ENCODE measurements at places on chromosomes 16 and 17. TPM values are rescaled to one million over a fixed set of nuclear protein-coding genes. Genes with fewer than 3 reads are reported as not detected.

Gene PTRH2
- 31.6 TPM for total RNA-seq

Gene CES1
- not detected for total RNA-seq

Gene PLXDC1
- not detected for total RNA-seq

Gene TAT
- not detected for total RNA-seq

Gene CTF1
- total RNA-seq, result 0.13 TPM
